ENCODE measurements at places on chromosomes 2 and 18. TPM values are rescaled to one million over a fixed set of nuclear protein-coding genes. Genes with fewer than 3 reads are reported as not detected.
A peak's percentile ranks its signal among the peaks of the same experiment; 100 is the strongest.

REG3A gene
- not detected for total RNA-seq

PTPRM gene
- 10.4 TPM for total RNA-seq

CYP1B1 gene
- total RNA-seq: 12.7 TPM

LRPPRC gene
- total RNA-seq: 162 TPM

ZNF385B gene
- total RNA-seq: not detected

C2orf68 gene
- total RNA-seq: 36.7 TPM

PNO1 gene
- 31.3 TPM for total RNA-seq

ASXL3 gene
- not detected for total RNA-seq

ZBTB7C gene
- 1.4 TPM for total RNA-seq

- DNase-seq: no peak
- no peak overlapping the region for H3K27ac ChIP-seq
- H3K4me1 ChIP-seq: no peaks in the 10 kb centered on the region
- H3K4me3 ChIP-seq: no peak overlapping the region
Measured at GRCh38 chr2:236160366-236161081, 7.7 kb downstream of the GBX2 start.

DNA sequence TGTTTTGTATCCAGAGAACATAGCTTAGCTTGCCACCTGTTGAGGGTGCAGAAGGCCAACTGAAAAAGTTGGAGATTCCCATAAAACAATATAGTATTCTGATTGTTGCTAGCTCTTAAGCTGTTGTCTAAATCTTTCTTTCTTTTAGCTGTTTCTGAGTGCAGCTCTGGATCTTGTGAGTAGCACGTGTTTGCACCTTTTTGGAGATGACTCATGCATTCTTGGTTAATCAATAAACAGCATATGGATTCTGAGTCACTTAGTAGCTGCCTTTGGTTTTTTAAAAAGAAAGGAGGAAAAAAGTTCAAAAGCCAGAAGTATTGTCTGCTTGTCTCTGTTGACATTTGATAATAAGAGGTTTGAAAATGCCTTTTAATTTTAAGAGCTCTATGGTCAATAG lies 483.0 kb upstream of the FSIP2 start:
- H3K36me3 ChIP-seq: no peaks in the 10 kb centered on the region
- H3K27ac ChIP-seq: no peak overlapping the region
- DNase-seq: no peak
- H3K4me1 ChIP-seq: no peaks in the 10 kb centered on the region

GRCh38 chr2:169072163-169072925 lies 3.0 kb downstream of the DHRS9 start:
- H3K4me3 ChIP-seq: peak overlapping the region; percentile 29
- no peaks in the 10 kb centered on the region for H3K27me3 ChIP-seq
- DNase-seq: no peak
- peak overlapping the region; percentile 54 for H3K27ac ChIP-seq
- peaks cover 2% of the 10 kb centered on the region for H3K36me3 ChIP-seq

GRCh38 chr2:118837621-118838020 lies 9.8 kb downstream of the EN1 start:
- H3K4me1 ChIP-seq: peaks cover 5% of the 10 kb centered on the region
- no peak for DNase-seq
- no peak overlapping the region for H3K4me3 ChIP-seq
- H3K27ac ChIP-seq: no peak overlapping the region
- H3K27me3 ChIP-seq: peaks cover 71% of the 10 kb centered on the region

DNA sequence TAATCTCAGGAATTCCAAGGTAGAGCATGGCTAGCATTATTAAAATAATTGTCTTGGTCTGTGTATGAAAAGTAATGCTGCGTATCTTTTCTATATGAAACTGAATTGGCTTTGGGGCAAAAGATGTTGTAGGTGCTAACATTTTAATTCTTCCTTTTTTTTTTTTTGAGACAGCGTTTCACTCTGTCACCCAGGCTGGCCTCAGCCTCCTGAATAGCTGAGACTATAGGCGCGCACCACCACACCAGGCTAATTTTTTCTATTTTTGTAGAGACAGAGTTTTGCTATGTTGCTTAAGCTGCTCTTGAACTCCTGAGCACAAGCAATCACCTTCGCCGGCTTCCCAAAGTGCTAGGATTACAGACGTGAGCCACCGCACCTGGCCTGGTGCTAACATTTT lies 172.6 kb upstream of the STON1 start:
- H3K4me1 ChIP-seq: peaks cover 60% of the 10 kb centered on the region
- H3K27me3 ChIP-seq: no peaks in the 10 kb centered on the region
- peaks cover 38% of the 10 kb centered on the region for H3K36me3 ChIP-seq
- H3K27ac ChIP-seq: peak overlapping the region; percentile 91
- peak overlapping the region; percentile 61 for H3K4me3 ChIP-seq
- DNase-seq: no peak

GRCh38 chr18:73923866-73924265 lies 223.8 kb downstream of the FBXO15 start:
- H3K27me3 ChIP-seq: no peaks in the 10 kb centered on the region
- no peaks in the 10 kb centered on the region for H3K4me1 ChIP-seq
- no peaks in the 10 kb centered on the region for H3K36me3 ChIP-seq
- H3K4me3 ChIP-seq: no peak overlapping the region

DNA sequence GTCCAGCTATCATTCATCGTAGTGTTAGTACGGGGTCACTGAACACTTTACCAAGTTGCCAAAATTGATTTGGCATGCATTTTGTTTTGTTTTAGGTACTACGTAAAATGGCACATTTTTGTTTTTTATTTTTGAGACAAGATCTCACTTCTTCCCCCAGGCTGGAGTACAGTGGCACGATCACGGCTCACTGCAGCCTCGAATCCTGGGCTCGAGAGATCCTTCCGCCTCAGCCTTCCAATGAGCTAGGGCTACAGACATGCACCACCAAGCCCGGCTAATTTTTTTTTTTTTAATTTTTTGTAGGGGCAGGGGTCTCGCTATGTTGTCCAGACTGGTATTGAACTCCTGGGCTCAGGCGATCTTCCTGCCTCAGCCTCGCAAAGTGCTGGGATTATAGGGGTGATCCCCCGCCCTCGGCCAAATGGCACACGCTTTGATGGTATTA lies 786 bp downstream of the TAF1B start:
- peak overlapping the region; percentile 93 for H3K27ac ChIP-seq
- H3K36me3 ChIP-seq: peaks cover 23% of the 10 kb centered on the region
- DNase-seq: no peak
- no peaks in the 10 kb centered on the region for H3K27me3 ChIP-seq

GRCh38 chr2:144132357-144132756 lies 387.6 kb downstream of the ZEB2 start:
- H3K27me3 ChIP-seq: no peaks in the 10 kb centered on the region
- H3K36me3 ChIP-seq: no peaks in the 10 kb centered on the region
- H3K4me3 ChIP-seq: no peak overlapping the region

DNA sequence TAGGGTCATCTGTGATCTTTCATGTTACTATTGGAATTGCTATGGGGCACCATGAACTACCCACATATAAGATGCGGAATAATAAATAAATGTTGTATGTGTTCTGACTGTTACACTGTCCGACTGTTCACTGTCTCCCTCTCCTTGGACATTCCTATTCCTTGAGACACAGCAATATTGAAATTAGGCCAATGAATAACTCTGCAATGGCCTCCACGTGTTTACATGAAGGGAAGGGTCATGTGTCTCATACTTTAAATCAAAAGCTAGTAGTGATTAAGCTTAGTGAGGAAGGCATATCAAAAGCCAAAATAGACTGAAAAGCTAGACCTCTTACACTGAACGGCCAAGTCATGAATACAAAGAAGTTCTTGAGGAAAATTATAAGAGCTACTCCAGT lies 751.3 kb downstream of the SOCS6 start:
- H3K4me3 ChIP-seq: no peak overlapping the region
- DNase-seq: no peak
- no peak overlapping the region for H3K27ac ChIP-seq
- H3K27me3 ChIP-seq: no peaks in the 10 kb centered on the region
- no peaks in the 10 kb centered on the region for H3K36me3 ChIP-seq
- H3K4me1 ChIP-seq: no peaks in the 10 kb centered on the region

DNA sequence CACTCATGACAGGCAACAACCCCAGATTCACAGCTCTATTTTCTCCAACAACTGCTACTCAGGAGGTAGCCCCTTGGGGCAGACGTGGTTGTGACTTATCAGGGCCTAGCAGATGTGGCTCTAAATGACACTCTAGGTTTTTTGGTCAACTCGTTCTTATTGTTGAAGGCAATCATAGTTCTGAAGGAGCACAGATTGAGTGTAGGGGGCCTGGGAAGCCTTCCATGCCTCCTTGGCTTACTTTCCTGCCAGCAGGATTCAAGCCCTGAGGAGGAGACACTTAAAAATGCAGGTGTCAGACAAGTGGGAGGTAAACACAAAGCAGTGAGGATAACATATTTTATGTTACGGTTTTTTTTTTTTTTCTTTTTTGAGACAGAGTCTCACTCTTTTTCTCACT lies 23.5 kb upstream of the SUCLG1 start:
- no peak overlapping the region for H3K27ac ChIP-seq
- DNase-seq: no peak
- no peaks in the 10 kb centered on the region for H3K36me3 ChIP-seq
- no peaks in the 10 kb centered on the region for H3K27me3 ChIP-seq
- no peak overlapping the region for H3K4me3 ChIP-seq

GRCh38 chr2:157857881-157858280 lies 18.2 kb downstream of the ACVR1 start:
- H3K36me3 ChIP-seq: peaks cover 32% of the 10 kb centered on the region
- H3K4me1 ChIP-seq: peaks cover 38% of the 10 kb centered on the region
- no peak for DNase-seq
- H3K27me3 ChIP-seq: no peaks in the 10 kb centered on the region
- no peak overlapping the region for H3K4me3 ChIP-seq

GRCh38 chr2:128622371-128622770 lies 303.7 kb upstream of the HS6ST1 start:
- no peak overlapping the region for H3K27ac ChIP-seq
- peaks cover 31% of the 10 kb centered on the region for H3K4me1 ChIP-seq
- DNase-seq: no peak
- H3K36me3 ChIP-seq: no peaks in the 10 kb centered on the region

GRCh38 chr2:9228088-9228751 lies 21.6 kb downstream of the ASAP2 start:
- H3K27me3 ChIP-seq: peaks cover 10% of the 10 kb centered on the region
- H3K4me3 ChIP-seq: no peak overlapping the region
- H3K27ac ChIP-seq: no peak overlapping the region
- no peaks in the 10 kb centered on the region for H3K36me3 ChIP-seq
- no peaks in the 10 kb centered on the region for H3K4me1 ChIP-seq
